ENCODE measurements at places on chromosomes 5 and 9.

- no peak for DNase-seq
Measured at GRCh38 chr5:109506556-109506955, 96.8 kb upstream of the PJA2 start.

DNA sequence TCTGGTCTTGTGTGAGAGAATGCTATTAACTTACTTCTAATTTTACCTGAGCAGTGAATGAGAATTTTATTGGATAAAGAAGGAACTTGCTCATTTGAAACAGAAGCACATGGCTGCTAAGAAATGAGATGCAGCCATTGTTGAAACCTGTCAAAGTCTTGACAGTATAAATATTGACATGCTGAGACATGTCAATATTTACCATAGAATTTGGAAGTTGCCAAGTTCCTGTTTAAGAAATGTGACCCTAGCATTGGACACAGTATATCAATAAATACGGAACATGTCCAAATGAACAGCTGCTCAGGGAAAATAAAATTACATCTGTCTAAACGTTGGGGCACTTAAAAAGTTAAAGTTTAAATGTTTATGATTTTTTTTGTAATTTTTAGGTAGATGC, 7.8 kb downstream of the XRCC4 start:
- DNase-seq = no peak

GRCh38 chr9:89470224-89470839, 27.6 kb downstream of the SEMA4D start:
- no peak for DNase-seq

- no peak for DNase-seq
Measured at GRCh38 chr9:121626012-121626411, 25.4 kb upstream of the DAB2IP start.

GRCh38 chr5:139016186-139016585, 141.1 kb upstream of the LRRTM2 start:
- no peak for DNase-seq

DNA sequence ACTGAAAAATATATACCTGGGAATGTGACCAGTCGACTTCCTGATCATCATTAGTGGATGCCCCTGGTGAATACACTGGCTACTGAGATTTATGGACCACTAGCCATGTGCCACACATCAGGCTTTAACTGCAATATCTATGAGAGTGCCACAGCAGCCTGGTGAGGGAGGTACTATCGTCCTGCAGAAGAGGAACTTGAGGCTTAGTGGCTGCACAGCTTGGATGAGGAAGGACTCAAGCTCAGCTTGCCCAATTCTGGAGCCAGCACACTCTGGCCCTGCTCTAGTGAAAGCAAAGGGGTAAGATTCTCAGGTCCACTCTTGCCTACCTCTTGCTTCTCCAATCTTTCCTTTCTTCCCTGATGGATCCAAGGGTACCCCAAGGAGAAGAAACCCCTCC, 129.3 kb downstream of the ENTREP1 start:
- no peak for DNase-seq

- no peak for DNase-seq
Measured at GRCh38 chr5:139082813-139083498, 115.2 kb downstream of the SIL1 start.

DNA sequence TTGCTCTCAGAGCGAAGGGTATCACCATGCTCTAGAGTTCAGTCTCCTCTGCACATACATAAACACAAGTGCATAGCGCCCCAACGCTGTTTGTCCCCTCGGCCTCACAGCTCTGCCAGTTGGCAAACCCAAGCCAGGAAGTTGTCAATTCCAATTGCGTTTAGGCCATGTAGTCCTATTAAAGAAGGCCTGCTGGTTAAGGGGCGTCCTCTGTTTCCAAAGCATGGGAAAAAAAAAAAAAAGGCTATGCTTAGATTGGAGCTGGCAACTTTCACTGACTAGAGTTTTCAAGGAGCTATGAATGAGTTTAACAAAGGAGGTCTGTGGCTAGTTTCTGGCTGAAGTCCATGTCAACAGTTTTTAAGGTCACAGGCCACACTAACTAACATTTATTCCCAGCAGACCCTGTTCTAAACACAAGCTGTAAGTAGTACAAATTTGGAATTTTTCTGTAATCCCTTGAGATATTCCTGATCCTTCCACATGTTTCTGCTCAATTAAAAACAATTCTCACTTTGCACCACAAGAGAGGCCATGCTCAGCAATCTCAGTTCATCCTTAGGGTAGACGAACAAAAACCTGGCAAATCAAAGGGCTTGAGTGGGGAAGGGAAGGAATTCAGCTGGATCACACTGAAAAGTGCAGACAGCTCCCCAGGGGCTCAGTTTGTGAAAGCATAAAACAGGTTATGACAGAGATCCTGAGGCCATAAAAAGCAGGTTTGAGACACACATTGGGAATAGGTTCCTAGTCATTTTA, 187.7 kb downstream of the DENND1A start:
- DNase-seq = no peak

DNA sequence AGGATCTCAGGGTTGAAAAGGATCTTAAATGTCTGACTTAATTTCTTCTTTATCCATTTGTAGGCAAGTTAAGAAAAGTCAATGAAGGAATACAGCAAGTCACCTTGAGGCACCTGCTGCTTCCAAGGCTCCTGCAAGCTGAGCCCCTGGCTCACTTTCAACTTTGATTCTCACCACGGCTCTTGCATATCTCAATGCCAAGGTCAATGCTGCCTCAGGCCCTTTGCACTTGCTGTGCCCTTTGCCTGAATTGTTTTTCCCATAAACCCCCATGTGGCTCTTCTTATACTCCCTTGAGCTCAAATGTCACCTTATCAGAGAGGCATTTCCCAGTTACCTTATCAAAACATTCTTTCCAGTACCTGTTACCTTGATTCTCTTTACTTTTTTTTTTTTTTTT, 144.3 kb upstream of the RAPGEF1 start:
- no peak for DNase-seq

Measured in left renal cortex interstitium (tissue), 4 donors.